Activated CD4-positive, CD25-positive, alpha-beta regulatory T cell (primary cell): ENCODE measurements at places on chromosomes 2 and 18.

GRCh38 chr2:27720004-27720551, 51.4 kb upstream of the MRPL33 start:
- DNase-seq: no peak

GRCh38 chr2:176854062-176854461, 358.5 kb upstream of the HNRNPA3 start:
- DNase-seq: no peak

GRCh38 chr18:48931680-48932461, 18.9 kb downstream of the SMAD7 start:
- DNase-seq: no peak

GRCh38 chr2:177298191-177298590, 33.7 kb upstream of the NFE2L2 start:
- no peak for DNase-seq

GRCh38 chr2:159856760-159857159, 58.8 kb upstream of the CD302 start:
- DNase-seq: no peak

DNA sequence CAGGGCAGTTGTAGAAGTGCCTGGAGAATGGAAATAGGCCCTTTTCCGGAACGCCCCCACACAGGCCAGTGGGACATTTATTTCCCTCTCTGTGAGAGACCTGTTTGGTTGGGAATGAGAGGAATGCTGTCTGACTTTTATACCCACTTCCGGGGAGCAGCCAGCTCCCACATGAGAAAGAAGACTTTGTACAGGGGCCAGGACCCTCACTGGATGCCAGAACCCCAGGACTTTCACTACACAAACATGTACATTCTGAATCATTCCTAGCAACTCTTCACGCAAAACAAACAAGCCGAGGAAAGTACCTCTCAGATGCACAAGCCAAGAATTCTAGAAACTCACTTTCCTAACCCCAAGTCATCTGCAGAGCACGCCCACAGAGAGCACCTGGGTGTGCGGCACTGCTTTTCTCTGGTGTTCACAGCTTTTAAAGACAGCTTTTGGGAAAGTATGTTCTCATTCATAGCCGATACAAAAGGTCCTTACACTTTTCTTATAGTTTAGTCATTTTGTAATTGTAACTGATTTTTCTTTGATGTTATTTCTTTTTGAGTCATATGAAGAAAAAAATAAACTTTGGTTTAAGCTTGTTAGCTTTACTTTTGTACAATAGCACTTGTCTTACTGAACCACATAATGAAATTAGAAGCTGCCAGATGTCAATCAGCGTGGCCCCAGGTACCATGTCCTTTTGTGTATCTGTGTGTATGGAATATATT, 856.1 kb upstream of the ID2 start:
- no peak for DNase-seq

- no peak for DNase-seq
These were observed 13.4 kb downstream of the SPTBN1 start for GRCh38 chr2:54469484-54470053.

DNA sequence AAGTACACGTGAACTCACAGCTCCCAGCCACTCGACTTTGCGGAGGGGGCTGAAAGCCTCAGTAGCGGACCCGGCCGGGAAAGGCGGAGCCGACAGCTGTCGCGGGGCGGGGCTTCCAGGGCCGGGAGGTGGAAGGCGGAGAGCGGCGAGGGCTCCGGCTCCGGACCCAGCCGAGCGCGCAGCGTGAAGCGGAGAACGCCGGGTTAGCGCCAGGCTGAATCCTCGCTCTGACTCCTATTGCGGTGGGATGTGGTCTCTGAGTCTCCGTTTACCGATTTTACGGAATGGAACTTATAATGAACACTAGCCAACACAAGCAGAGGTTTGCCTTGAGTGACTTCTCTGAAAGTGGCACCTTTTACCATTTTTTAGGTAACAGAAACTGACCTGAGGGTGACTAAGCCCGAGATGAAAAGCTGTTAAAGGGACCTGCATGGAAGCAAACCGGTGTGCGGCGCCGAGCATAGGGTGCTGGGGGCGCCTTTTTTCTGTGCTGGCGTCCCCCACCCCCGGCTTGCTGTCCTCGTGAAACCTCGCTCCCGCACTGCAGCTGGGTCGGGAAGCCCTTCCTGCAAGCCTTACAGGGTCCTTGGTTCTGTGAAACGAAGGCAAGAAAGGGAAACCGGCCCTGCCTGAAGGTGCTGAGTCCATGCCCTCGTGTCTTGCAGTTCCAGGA, 72.9 kb downstream of the EN1 start:
- no peak for DNase-seq

- no peak for DNase-seq
These were observed 23.9 kb downstream of the COL4A3 start for GRCh38 chr2:227188292-227188691.

DNA sequence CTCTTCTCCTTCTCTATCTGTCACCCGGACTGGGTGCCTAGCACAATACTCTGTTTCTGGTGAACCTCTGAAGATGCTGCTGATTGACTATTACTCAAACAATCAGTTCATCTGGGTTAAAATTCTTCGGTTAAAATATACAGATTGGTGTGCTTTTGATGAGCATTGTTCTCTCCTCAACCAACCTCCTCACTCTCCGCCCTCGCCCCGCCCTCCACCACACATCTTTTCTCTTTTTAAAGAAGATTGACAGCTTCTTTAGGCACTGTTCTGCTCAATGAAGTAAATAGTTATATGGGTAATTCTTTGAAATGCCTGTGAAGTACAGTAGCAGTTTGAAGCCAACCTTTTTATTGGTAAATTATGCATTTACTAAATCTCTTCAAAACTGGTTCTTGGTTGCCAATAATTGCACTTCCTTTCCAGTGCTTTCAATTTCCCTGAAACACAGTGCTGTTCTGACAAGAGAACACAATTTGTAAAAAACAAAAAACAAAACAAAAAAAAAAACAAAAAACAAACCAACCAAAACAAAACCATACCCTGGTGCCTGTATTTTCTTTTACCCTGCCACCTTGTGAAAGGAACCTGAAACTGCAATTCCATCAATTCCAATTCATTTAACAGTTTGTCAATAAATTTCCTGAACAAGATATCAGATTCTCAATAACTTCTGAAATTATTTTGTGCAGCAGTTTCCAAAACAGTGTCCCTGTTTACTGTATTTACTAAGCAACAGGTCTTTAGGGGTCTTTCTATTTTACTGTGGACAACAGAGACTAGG, 188.6 kb downstream of the LRP1B start:
- no peak for DNase-seq

- no peak for DNase-seq
These were observed 147.4 kb downstream of the ZEB2 start for GRCh38 chr2:144372410-144373080.

- no peak for DNase-seq
These were observed 53.5 kb downstream of the RASGRP3 start for GRCh38 chr2:33529771-33530481.

GRCh38 chr2:181998891-181999654, 13.4 kb downstream of the PPP1R1C start:
- no peak for DNase-seq

- DNase-seq: no peak
These were observed 83.5 kb downstream of the SH3YL1 start for GRCh38 chr2:180311-180710.

GRCh38 chr2:230674966-230675672, 37.5 kb upstream of the CAB39 start:
- DNase-seq: no peak

- DNase-seq: no peak
These were observed 51.4 kb downstream of the ICOS start for GRCh38 chr2:203987959-203988358.

- no peak for DNase-seq
These were observed 405.5 kb downstream of the MEIS1 start for GRCh38 chr2:66840321-66841002.

- DNase-seq: no peak
These were observed 568.3 kb upstream of the MEX3C start for GRCh38 chr18:51765606-51766360.

DNA sequence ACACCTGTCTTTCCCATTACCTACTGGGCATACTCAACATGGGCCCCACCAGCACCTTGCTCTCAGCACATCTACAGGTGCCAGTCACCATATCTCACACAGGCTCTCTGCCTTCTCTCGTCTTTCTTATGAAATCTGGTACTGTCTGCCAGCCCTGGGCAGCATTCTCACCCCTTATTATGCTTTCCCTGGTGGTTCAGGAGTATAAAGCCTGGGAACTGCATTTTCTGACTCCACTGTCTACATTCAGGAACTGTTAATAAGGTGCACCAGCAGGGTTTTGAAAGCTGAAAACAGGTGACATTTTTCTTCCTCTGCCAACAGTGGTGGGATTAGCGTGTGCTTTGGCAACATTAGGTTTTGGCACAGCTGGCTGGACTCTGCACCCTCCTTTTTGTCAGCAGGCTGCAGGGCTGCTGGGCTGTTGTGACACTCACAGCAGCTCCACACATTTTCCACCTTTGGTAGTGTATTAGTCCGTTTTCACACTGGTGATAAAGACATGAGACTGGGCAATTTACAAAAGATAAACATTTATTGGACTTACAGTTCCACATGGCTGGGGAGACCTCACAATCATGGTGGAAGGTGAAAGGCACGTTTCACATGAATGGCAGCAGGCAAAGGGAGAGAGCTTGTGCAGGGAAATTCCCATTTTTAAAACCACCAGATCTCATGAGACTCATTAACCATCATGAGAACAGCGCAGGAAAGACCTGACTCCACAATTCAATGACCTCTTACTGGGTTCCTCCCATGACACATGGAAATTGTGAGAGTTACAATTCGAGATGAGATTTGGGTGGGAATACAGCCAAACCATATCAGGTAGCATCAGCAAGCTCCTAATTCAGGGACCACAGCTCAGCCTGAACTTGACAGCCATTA, 343.1 kb upstream of the LYPD1 start:
- no peak for DNase-seq

DNA sequence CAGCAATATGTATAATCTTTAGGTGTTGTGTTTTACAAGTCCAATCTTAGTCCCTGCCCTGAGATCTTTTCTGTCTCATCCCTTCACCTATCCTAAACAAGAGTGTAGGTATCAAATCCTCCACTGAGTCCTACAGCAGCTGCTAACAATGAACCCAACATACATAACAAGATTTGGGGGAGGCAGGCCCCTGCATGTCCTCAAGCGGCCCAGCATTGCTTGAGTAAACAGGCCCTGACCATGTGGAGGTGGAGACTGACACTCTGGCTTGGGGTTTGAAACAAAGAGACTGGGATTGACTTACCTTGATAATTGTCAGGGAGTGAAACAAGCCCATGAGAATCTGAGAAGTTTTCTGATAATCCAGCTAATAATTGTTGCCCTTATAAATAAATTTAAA, 213.4 kb downstream of the STK39 start:
- DNase-seq: no peak

DNA sequence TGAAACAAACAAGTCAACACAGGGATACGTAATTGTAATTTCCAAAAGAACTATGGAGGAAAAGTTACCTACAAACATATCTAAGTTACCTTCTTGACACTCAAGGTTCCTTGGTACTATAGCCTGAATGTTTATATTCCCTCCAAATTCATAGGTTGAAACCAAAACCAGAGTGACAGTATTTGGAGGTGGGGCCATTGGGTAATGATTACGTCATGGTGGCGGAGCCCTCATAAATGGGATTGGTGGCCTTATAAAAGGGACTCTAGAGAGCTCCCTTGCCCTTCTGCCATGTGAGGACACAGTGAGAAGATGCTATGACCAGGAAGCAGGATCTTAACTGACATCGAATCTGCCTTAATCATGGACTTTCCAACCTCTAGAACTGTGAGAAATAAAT, 87.3 kb downstream of the PMAIP1 start:
- no peak for DNase-seq

- DNase-seq: no peak
These were observed 56.1 kb upstream of the C2orf15 start for GRCh38 chr2:99085421-99085820.

GRCh38 chr2:25375989-25376545, 34.3 kb upstream of the DNMT3A start:
- DNase-seq: no peak
